ENCODE measurements at places on chromosomes 4 and X. TPM values are rescaled to one million over a fixed set of nuclear protein-coding genes. Genes with fewer than 3 reads are reported as not detected.

MAML3 gene
- total RNA-seq: 9.4 TPM

DNA sequence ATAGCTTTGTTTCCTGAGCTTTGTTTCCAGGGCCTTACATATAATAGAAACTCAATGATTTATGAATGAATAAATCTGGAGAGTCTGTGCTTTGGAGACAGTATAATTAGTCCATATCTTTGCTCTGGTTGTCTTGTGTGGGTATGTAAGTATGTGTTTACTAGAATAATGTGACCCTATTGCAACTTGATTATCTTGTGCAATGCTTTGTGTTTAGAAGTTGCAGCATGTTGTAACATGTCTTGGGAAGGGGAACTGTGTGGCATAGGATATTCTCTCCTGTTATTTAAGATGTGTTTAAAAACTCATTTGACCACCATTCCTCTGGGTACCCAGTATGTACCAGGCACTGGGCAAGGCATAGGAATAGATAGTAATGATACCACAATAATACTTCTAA lies 6.1 kb downstream of the SPATA18 start:
- no peak for DNase-seq

GRCh38 chr4:150982557-150983233 lies 32.4 kb downstream of the LRBA start:
- DNase-seq: no peak

HTR2C gene
- total RNA-seq: not detected

DNA sequence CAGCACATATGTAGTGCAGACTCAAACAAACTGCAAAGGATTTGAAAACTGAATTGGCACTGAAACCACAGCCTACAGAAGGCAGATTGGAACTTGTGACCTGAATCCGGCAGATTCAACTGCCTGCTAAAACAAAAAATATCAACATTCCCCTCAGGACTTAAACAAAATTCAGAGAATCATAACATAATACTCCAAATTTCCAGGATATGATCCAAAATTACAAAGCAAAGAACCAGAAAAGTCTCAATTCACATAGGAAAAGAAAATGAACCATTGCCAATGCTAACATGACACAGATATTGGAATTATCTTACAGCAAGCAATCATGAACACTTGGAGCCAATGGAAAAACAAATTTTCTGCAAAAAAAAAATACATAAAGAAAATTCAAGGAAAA lies 250.4 kb downstream of the PRDM5 start:
- no peak for DNase-seq

- DNase-seq: no peak
Measured at GRCh38 chrX:31168551-31168950, 96.7 kb upstream of the FTHL17 start.

DNA sequence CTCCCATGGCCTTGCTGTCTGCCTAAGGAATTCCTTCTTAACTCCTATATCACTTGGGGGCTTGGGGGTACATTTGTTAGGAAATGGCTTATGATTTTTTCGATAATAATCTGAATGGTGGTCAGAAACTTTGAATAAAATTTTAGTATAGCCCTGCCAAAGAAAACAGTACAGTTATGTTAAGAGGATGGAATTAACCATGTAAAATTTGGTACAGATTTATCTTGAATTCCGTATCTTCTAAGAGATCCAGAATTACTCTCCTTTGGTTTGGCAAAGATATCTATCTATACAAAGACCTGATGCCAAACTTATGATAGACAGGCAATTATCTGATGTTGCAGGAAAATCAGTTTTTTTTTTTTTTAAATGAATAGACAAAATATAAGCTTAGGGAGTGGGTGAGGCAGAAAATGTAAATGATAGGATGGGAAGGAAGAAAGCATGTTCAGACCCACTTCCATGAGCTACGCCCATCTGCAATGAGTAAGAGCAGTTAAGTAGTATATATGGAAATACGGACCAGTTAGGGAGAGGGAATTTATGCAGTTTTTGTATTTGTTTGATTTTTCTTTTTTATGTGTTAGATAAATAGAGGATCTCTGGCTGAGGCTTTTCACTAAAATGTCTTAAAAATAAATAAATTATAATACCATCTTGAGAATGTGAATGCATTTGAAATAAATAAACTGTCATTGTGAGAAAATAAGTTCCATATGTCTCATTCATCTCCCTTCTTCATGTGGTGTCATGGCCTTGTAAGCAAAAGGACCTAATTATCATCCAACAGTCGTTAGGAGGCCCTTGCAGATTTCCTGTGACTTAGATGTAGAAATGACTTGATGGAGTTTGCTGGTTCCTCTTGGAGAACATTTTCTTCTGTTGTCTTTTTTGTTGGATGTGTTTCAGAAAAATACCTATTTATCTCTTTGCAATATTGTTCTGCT lies 389.6 kb downstream of the ARHGAP24 start:
- DNase-seq: no peak

Data from naive thymus-derived CD4-positive, alpha-beta T cell (primary cell).